CMK (cell line): ENCODE measurements at places on chromosomes 1 and 21.

DNA sequence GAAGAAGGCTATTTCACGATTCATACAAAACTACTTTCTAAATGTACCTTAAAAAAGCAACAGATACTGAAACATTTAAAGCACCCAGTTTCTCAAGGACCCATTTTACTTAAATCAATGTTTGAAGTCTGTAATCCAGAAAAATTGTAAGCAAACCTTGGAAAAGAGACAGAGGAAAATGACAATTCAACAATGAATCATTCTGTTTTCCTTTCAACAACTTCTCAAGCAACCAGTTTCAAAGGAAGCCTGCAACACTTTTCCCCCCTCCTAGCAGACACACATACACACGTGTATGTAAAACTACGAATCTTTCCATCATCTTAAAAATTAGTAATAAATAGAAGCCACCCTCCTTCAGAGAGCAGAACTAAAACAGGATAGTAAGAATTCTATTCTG is 1.2 kb downstream of the RERE start:
- DNase-seq: no peak

- no peak for DNase-seq
Measured at GRCh38 chr1:88252745-88253144, 431.3 kb upstream of the PKN2 start.

- no peak for DNase-seq
Measured at GRCh38 chr1:186202271-186202764, 172.7 kb downstream of the TPR start.

GRCh38 chr21:42505090-42505726 is 8.4 kb upstream of the SLC37A1 start:
- no peak for DNase-seq

GRCh38 chr1:21552715-21553114 is 43.5 kb downstream of the ALPL start:
- no peak for DNase-seq

GRCh38 chr1:54483875-54484437 is 64.1 kb upstream of the ACOT11 start:
- DNase-seq: no peak

DNA sequence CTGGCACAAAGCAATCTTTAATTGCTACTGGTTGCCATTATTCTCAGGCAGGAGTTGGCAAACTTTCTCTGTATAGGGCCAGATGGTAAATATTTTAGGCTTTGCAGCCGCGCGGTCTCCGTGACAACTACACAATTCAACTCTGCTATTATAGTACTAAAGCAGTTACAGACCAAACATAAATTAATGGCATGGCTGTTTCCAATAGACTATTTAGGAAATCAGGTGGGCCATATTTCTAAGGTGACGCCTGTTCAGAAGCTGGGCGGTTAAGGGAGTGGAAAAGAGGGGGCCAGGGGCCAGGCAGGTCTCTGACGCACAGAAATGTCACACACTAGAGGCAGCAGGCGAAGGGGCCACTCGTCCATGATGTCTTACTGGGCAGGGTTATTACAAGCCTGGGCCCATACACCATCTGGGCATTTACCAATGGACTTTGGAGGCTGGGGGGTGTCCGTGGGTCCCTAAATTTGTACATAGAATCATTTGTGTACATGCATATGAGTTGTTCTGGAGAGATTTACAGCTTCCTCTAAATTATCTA is 80.1 kb downstream of the STUM start:
- DNase-seq: no peak

DNA sequence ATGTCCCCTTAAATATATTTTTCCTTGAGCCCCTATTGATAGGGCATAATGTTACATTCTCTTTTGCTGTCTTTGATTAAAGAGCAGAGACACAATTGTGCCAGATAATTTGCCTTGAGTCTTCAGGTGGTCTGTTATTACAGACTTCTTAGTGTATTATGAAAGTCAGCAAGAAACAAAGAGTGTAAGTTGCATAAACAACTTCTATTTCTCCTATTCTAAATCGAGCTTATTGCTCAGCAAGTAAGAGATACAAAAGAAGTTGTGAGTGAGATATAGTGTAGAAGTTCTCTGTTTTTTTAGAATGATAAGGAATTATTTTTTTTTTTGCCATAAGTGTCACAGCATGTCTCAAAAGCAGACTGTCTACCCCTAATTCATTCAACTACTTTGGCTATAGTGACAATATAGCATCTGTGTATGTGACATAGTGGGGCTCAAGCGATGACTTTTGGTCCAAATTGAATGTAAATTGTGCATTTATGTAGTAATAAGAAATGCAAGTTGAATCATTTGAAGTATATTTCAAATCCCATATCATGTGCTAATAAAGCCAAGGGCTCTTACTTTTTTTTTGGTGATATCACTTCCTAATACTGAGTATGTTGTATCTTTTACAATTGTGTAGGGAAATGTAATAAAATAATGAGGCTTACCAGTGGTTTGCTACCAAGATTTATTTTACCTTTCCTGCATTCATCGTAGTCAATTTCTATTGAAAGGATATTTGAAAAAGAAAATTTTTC is 81.3 kb downstream of the RGL1 start:
- no peak for DNase-seq
